ENCODE measurements at places on chromosomes 3 and 15. TPM values are rescaled to one million over a fixed set of nuclear protein-coding genes. Genes with fewer than 3 reads are reported as not detected.

COPG1 gene
- total RNA-seq, result 147 TPM

DHX36 gene
- total RNA-seq, result 91.8 TPM

DNA sequence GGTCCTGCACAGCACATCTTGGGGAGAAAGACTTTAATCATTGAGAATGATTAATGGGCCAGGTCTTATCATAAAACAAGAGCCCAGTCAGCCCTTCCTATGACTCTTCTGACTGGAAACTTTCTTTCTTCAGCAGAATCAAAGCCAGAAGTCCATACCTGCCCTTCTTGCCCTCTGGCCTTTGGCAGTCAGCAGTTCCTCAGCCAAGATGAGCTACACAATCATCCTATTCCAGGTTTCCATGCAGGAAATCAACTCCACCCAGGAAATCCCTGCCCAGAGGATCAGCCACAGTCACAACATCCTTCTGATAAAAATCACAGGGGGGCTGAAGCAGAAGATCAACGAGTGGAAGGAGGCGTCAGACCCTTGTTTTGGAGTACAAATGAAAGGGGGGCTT is 26.9 kb downstream of the ZNF589 start:
- DNase-seq, result no peak

DNA sequence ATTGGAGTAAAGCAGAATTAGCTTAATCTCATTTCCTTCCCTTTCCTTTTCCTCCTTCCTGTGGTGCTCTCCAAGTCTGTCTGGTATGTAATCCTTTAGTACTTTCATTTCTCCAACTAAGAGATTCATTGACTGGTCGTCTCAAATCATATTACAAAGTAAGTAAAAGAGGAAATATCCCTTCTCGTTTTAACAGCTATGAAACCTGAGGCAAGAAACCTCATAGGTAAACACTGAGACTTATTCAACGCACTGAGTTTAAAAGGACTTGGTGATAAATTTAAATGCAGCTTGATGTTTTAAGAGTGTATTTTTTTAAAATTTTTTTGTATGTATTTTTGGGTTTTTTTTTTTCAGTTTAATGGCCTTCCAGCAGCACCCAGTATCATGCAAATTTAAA is 117.2 kb upstream of the LRRC3B start:
- no peak for DNase-seq

DNA sequence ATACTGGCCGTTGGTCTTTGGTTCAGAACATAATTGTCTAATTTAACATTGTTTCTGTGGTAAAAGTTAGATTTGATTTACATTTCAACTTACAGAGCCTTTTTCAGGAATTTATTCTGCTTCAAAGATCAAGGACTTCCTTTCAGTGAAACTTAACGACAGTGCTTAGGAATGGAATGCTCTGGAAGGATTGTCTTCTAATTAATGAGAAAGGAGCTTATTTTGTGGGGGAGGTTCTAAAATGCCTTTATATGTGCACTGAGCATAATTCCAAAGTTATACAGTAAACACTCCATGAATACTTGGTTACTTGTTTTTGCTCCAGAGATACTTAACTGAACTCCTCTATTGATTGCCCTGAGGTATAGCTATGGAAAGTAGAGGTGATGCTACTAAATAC is 75.7 kb downstream of the CACNA1D start:
- no peak for DNase-seq

- no peak for DNase-seq
These were observed 28.1 kb upstream of the NEO1 start for GRCh38 chr15:73024168-73024567.

- no peak for DNase-seq
These were observed 131.1 kb downstream of the NUP210 start for GRCh38 chr3:13288732-13289718.

GRCh38 chr3:67458896-67459530 is 195.4 kb downstream of the SUCLG2 start:
- no peak for DNase-seq

- no peak for DNase-seq
These were observed 178.9 kb downstream of the IGF1R start for GRCh38 chr15:98827217-98827616.
